ENCODE measurements at places on chromosomes 6 and 20. TPM values are rescaled to one million over a fixed set of nuclear protein-coding genes. Genes with fewer than 3 reads are reported as not detected.

GRCh38 chr20:12243327-12243726, 325.6 kb downstream of the BTBD3 start:
- DNase-seq = no peak

GRCh38 chr6:166955865-166956443, 396 bp downstream of the RNASET2 start:
- no peak for DNase-seq

- no peak for DNase-seq
These were observed 232.7 kb upstream of the SULF2 start for GRCh38 chr20:48017992-48018391.

Gene CCDC170
- 0.09 TPM for total RNA-seq

Data from H1 (cell line).